Activated naive CD4-positive, alpha-beta T cell (primary cell): ENCODE measurements at places on chromosomes 11 and 22.

GRCh38 chr22:41963453-41964111, 5.7 kb upstream of the SEPTIN3 start:
- no peak for DNase-seq

GRCh38 chr11:16946477-16947282, 67.5 kb downstream of the PLEKHA7 start:
- DNase-seq: no peak

DNA sequence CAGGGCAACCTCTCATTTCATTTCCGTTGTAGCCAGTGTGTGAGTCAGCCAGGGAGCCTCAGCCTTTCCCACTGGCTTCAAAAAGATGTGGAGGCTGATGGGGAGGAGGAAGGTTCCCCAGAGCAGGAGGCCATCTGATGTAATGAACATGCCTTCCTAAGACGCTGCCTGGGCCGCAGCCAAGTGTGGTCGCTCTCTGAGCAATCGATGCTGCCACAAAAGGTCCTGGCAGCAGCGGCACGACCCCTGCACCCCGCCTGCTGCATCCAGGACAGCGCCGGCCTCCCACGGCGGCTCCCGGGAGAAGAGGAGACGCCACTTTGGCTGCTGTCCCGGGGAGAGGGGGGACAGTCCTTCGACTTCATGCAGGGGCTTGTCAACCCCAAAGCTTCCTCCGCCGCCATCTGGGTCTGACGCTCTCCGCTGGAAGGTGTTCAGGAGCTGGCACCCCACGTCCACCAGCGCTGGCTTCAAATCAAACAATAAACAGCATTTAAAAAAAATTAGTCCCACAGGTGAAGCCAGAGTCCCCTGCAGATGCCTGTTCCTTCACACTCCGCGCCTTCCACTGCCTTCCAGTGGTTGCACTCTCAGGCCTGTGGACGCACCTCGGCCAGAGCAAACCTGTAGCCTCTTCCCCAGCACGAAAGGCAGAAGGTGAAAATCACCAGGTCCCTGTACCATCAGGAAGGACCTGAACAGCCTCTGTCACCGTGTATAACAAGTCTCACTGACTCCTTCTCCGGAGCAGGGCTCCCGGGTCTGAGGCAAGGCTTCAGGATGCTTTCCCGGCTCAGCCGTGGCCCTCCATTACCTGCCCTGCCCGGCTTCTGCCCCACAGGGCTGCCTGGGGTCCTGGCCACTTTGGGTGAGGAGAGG, 930.7 kb downstream of the BRD1 start:
- DNase-seq: no peak

DNA sequence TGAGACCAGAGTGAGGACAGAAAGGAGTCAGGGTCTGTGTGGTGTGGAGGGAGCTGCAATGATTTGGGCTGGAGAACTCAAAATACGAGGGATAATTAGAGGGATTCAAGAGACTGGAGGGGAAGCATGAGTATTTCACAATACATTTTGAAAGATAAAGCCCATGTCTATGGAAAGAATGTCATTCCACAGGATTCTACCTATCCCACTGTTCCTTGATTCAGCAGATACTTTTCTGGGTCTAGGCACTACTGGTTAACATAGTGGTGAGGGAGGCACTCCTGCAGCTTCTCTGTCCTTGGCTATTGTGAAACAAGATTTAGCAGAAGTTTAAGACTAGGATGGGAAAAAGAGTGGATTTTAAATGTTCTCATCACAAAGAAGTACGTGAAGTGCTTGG, 72.9 kb upstream of the RASSF10 start:
- no peak for DNase-seq

DNA sequence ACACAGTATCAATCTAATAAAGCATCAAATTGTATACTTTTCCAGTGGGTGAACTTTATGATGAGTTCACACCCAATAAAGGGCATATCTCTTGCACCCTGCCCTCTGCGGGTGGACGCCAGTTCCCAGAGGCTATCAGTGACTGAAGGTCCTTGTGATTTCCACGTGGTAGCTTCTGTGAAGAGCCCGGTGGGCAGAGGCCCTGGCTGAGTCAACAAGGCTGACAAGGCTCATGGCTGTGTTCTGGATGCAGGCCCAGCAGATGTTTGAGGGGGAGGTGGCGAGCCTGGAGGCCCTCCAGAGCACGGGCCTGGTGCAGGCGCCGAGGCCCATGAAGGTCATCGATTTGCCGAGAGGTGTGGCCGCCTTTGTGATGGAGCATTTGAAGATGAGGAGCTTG, 71.4 kb downstream of the PIWIL3 start:
- no peak for DNase-seq

DNA sequence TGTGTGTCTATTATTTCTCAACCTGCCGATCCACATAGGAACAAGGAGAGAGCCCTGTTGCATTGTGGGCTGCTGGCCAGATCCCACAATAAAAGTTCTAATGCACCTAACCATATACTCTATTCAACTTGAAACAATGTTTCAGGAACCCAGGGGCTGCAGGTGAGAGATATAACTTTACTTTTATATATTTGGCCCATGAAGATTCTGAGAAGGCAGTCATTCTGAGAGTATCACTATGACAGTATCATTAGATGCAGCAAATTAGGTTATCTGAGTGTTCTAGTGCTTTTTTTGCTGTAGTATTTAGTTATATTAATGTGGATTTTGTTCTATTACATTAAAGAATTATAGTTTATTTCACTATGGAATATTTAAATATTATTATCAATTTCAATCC, 655.1 kb upstream of the ARHGAP42 start:
- DNase-seq: no peak
